NCI-H2029 (cell line): ENCODE measurements at places on chromosomes 2 and 18.

GRCh38 chr2:224041554-224041953 is 2.5 kb upstream of the SERPINE2 start:
- DNase-seq: no peak

DNA sequence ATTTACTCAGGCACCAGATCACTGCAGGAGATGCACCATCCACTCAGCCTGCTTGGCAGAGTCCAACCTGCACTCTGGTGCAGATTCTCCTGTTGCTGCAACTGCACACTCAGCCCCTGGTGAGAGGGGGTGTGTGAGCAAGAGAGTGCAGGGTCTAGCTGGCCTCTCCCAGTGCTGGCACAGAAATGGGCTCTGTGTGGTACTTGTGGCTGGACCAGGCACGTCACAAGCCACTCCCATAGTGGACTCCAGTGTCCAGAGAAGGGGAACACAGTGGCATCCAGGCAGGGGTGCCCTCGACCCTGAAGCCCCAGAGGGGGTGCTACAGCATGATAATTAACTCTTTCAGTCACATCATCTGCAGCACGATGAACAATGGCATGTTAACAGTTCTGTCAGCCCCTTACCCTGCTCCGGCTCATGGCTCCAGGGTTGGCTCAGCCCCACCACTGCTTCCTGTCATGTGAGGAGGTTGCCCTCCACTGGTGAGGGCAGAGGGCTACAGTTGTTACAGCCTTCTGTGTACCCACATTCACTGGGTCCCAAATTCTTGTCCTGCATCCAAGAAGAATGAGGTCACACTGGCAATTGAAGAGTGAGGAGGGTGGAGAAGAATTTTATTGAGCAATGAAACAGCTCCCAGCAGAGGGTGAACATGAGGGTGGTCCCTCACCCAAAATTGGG is 135.7 kb downstream of the EVA1A start:
- DNase-seq: no peak

GRCh38 chr2:7704296-7704865 is 787.2 kb downstream of the RNF144A start:
- no peak for DNase-seq

DNA sequence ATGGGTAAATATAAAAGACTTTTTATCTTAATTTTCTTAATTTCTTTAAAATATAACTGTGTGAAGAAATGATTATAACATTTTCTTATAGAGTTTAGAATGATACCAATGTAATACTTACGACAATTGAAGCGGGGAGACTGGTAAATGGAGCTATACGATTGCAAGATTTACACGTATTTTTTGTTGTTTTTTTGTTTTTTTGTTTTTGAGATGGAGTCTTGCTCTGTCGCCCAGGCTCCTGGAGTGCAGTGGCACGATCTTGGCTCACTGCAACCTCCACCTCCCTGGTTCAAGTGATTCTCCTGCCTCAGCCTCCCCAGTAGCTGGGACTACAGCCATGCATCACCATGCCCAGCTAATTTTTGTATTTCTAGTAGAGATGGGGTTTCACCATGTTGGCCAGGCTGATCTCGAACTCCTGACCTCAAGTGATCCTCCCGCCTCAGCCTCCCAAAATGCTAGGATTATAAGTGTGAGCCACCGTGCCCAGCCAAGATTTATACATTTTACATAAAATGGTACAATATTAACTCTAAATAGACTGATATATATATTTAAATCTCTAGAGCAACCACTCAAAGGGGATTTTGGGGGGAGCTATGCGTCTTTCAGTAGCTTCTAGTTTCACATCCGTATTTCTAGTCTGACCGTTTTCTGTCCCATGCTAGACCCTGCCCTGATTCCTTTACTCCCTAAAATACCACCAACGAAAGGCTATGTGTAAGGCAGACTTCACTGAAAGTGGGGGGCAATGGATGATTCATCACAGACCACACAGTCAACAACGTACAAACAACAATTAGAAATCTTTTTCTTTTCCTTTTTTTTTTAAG is 28.2 kb upstream of the ATG16L1 start:
- no peak for DNase-seq

DNA sequence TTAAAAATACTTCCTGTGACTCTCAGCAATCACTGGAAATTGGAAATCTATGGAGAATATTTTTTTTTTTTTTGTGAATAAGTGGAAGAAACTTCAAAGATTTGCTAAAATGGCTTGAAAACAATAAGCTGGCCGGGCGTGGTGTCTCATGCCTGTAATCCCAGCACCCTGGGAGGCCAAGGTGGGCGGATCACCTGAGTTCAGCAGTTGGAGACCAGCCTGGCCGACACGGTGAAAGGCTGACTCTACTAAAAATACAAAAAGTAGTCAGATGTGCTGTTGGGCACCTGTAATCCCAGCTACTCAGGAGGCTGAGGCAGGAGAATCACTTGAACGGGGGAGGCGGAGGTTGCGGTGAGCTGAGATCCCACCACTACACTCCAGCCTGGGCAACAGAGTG is 155.5 kb upstream of the CAVIN2 start:
- no peak for DNase-seq

GRCh38 chr2:99928470-99929053 is 213.8 kb downstream of the AFF3 start:
- no peak for DNase-seq

- no peak for DNase-seq
Observed at GRCh38 chr2:72934683-72935610, 17.6 kb downstream of the EMX1 start.

DNA sequence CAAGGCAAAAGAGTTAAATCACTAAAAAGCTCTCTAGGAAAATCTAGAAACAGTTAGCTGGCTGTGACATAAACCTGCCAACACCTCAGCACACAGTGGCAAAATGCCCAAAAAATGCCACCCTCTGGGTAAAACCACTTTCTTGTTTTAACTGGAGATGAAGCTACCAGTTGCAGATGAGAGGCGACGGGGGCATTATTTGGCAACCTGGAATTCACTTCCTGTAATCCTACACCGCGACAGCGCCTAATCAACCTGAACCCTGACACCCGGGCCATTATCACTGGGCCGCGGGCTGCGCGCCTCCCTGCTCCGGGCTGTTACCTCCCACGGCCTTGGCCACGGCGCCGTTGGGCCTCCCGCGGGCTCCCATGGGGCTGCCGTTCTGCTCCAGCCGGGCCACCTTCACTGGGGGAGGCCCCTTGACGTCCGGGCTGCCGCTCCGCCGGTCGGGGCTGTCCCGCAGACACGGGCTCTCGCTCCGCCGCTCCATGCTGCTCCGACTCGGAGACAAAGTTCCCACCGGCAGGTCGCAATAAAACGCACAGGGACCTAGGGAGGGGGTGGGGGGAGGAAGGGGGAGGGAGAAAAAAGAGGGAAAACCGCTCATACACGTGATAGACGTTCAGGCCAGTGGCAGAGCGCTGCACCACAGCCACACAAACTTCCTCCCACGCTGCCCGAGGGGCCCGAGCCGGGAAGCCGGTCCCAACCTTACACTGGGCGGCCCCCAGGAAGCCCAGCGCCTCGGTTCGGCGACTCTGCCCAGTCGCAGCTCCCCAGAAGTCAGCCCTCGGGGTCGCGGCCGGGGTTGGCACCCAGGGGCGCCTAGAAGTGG is 2.0 kb downstream of the SATB2 start:
- peak; percentile 45 for DNase-seq

DNA sequence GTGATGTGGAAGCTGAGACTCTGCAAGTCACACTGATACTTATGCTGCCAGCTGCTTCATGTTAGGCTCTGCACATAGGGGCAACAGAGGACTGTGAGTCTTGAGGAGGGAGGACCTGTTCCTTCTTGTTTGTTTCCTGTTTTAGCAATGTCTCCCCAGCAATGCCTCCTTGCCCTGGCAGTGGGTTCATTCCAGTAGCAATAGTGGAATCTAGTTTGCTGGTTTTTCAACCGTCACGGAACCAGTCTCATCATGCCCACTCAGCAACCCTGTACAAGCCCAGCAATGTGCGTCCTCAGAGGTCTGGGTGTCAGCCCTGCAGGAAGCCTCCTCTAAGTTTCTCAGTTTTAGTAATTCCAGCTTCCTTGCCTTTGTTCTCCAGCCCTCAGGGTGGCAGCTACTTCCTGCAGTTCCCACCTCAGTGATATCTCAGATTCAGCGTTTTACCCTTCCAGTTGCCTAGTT is 20.5 kb upstream of the ITGB6 start:
- no peak for DNase-seq

DNA sequence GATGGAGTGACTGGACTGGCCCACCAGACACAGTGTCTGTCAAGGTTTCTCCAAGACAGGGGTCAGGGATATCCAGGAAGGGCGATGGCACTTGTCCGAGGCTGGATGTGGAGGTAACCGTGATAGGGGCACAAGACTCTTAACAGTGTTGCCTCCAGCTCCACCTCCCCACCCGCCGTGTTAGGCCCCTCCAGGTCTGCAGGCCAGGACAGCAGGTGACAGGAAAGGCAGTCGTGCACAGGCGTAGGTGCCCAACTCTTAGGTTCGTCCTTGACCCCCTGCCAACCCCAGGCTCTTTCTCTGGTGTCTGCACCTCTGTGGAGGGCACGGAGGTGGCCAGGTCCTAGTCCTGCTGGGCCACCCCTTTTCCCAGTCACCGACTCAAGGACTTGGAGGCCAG is 10.1 kb downstream of the ITM2C start:
- no peak for DNase-seq

DNA sequence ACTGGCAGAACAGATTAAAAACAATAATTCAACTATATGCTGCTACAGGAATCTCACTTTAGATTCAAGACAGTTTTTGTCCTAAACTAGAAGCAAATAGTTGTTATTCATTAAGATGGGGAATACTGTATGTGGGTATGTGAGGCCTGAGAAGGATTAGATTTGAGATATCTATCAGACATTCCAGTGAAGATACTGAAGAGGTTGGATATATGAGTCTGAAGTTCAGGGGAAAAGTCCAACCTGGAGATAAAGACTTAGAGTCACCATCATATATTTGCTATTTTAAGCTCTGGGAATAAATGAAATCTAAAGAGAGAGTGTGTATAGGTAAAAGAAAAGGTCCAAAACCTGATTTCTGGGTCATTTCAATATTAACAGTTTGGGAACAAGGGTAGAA is 96.2 kb upstream of the RBBP8 start:
- no peak for DNase-seq

GRCh38 chr2:148531669-148532428 is 112.7 kb upstream of the EPC2 start:
- no peak for DNase-seq

DNA sequence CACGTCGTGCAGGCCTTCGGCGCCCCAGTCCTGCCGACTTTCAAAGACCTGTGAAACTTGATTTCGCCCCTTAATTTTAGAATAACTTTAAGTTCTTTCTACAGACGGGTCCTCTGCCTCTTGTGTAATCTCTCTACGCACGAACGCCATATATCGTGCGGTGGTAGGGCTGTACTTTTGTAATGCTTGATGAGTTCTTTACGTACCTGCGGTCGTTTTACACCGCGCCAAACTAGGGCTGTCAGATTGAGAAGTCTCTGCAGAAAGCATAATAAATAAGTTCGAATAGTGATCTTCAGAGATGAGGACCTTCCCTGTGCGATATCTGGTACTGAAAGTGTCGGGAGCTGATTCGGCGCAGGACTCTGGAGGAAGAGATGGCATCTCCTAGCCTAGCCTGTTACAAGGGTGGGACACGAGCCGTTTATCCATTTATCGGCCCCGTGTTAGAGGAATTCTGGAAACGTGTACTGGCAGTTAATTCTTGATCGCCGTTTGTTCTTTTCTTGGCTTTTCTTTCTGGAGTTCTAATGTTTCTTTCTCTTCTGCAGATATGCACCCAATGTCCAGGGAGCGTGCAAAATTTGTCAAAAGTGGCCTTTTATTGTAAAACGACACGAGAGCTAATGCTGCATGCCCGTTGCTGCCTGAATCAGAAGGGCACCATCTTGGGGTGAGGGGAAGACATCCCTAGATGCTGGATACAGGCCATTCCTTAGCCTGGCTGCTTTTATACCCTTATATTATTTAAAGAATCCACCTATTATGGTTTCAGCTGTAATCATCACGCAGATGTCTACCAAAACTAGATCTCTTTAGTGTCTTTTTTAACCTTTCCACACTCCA is 781 bp upstream of the SLC5A6 start:
- DNase-seq: no peak

DNA sequence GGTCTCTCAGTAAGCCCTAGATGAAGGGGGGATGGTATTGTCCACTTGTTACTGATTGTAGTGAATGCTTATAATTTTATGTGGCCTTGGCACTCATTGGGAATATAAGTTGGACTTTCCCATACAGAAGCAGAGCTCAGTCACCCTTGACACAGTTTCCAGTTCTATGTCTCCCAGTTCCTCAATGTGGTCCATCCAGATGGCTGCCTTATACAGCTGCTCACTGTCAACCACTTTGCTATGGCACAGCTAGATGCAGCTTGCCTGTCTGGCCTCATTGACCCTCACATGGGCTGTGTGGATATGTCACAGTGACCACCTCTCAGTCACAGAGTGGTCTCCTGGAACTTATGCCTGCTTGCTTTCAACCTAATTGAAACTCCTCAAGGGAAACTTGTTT is 21.7 kb downstream of the SLC39A6 start:
- DNase-seq: no peak

DNA sequence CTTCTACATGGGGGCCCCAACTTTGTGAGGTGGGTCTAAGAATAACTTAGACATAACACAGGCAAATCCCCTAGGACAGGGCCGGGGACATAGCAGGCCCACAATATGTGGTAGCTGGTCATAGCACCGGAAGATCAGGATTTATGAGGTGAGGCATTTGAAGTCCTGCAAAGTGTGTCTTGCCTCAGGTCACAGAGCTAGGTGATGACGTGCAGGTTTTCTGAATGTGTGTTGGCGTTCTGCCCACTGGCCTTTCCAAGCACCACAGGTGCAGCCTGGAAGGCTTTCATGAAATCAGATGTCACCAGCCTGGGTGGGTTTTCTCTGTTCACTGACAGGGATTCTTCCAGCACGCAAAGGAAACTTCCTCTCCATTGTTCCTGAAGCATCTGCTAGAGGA is 119.1 kb downstream of the LRATD1 start:
- DNase-seq: peak; percentile 39

DNA sequence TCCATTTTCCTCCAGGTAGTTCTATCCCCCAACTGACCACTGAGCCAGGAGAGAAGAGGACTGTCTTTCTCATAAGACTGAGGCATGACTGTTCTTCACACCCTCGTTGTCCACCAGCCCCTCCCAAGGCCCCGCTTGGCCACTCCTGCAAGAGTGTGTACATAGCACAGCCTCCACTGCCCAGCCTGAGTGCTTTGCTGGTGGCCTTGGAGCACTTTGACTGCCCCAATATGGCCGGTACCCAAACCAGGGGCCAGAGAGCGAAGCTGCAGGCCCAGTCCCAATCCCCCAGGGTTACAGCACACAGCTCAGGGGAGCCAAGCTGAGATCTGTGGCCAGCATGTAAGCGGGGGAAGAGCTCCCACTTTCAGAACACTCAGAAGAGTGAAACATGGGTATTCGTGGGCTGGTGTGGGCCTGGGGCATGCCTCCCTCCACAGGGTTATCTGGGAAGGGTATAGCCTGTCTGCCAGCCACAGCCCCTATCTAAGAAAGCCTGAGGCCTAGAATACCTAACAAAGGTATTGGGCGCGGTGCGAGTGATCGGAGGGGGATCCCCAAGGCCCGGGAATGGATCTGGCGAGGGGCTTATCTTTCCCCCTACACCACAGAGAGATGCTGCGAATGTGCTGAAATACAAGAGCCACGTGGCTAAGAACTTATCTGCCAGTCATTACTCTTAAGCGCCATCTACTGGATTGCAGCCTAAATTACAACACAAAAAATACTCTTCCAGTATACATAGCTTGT is 163.8 kb downstream of the WDPCP start:
- no peak for DNase-seq

- DNase-seq: no peak
Observed at GRCh38 chr18:70397259-70397925, 108.5 kb downstream of the SOCS6 start.
